ENCODE measurements at places on chromosomes 5 and 9. TPM values are rescaled to one million over a fixed set of nuclear protein-coding genes. Genes with fewer than 3 reads are reported as not detected.

Gene GRM6
- not detected for total RNA-seq

- peak; percentile 8 for DNase-seq
Observed at GRCh38 chr9:35105571-35106342, 2.8 kb upstream of the STOML2 start.

Gene PROB1
- 1.7 TPM for total RNA-seq

- DNase-seq = peak; percentile 86
Observed at GRCh38 chr9:97501972-97502221, 431 bp downstream of the TMOD1 start.

Gene TYRP1
- total RNA-seq = 0.26 TPM

- no peak for DNase-seq
Observed at GRCh38 chr5:15772131-15772530, 272.2 kb downstream of the FBXL7 start.

GRCh38 chr5:43073597-43074546 is 33.8 kb upstream of the ANXA2R start:
- peak; percentile 69 for DNase-seq

DNA sequence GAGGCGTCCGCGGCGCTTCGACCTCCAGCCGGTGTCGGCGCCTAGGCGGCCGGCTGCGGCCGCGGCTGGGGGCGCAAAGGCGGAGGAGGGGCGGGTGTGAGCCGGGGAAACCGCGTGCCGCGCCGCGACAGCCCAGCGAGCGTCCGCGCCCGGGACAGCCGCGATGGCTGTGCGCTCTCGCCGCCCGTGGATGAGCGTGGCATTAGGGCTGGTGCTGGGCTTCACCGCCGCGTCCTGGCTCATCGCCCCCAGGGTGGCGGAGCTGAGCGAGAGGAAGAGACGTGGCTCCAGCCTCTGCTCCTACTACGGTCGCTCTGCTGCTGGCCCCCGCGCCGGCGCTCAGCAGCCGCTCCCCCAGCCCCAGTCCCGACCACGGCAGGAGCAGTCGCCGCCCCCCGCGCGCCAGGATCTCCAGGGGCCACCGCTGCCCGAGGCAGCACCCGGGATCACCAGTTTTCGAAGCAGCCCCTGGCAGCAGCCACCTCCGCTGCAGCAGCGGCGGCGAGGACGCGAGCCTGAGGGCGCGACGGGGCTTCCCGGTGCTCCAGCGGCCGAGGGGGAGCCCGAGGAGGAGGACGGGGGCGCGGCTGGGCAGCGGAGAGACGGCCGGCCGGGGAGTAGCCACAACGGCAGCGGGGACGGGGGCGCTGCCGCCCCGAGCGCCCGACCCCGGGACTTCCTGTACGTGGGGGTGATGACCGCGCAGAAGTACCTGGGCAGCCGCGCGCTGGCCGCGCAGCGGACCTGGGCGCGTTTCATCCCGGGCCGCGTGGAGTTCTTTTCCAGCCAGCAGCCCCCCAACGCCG is 605 bp downstream of the CHSY3 start:
- DNase-seq = peak; percentile 72

DNA sequence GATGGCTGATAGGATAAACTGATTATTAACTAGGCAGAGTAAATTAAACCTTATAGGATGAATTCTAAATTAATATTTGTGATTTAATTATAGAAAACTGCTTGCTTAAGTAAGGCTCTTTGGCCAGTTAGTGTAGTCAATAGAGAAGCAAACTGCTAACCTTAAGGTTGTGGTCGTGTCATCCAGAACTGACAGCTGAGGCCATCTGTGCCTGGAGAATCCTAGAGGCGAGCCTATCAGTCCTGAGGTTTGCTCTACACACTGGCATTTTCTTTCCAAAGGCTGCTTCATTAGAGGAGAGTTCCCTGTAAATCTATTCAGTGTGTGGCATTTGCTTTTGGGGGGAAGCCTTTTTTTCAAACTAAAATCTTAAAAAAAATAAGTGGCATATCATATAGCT is 169.2 kb downstream of the MEF2C start:
- DNase-seq = no peak

- DNase-seq = no peak
Observed at GRCh38 chr9:18215626-18216025, 258.3 kb upstream of the ADAMTSL1 start.

Gene ANKRA2
- total RNA-seq = 16.2 TPM

- no peak for DNase-seq
Observed at GRCh38 chr5:38666668-38667498, 110.4 kb upstream of the LIFR start.

DNA sequence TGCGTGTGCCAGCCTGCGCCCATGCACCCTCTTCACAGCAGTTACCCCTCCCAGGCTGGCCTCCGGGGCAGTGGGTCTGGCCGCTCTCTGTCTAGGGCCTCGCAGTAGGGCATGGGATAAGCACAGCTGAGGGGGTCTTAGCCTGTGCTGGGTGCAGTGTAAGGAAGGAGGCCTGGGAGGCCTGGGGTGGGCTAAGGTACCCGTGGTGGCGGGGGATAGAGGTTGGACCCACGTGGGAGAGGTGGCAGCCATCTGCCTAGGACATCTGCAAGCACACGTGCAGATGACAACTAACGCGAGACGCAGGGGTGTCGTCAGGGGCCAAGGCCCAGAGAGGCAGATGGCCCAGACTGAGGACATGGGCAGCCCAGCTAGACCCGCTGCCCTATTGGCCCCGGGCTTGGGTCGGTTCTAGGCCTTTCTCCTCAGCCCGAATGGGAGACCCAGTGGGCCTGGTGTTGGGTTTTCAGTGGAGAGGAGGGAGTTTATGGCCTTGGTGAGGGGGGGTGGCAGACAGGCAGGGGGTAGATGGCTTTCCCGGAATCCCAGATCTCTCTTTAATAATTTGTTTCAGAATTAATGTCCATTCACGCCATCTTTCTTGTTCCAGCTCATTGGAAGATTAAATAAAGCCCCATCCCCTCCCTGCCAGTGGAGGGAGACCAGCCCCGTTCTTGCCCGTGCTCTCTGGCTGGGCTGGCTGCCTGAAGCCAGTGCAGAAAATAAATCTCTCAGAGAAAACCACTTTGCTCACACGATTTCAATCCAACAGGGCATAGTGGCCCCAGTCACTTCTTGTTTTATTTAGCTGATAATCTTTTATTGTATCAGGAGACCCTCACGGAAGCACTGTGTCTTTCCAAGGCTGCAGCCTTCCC is 154.2 kb downstream of the GAPVD1 start:
- DNase-seq = no peak

GRCh38 chr5:18605186-18605585 is 970.9 kb downstream of the TAF11L14 start:
- no peak for DNase-seq

DNA sequence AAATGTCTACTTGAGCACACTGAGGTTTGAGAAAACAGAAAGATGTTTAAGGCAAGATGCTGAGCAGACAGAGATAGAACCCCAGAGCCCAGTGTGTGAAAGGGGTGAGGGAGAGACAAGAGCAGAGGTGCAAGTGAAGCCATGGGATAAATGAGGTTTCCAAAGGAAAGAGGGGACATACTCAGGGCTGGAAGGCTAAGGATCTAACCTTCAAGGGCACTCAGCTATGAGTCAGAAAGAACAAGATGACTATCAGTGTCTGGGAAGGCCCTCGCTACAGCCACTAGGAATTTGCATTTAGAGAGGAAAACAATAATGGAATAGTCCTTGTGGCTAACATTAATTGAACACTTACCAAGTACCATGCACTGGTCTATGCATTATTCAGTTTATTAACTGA is 113.7 kb downstream of the HTR4 start:
- no peak for DNase-seq

GRCh38 chr5:34020726-34021125 is 12.9 kb upstream of the AMACR start:
- DNase-seq = no peak

DNA sequence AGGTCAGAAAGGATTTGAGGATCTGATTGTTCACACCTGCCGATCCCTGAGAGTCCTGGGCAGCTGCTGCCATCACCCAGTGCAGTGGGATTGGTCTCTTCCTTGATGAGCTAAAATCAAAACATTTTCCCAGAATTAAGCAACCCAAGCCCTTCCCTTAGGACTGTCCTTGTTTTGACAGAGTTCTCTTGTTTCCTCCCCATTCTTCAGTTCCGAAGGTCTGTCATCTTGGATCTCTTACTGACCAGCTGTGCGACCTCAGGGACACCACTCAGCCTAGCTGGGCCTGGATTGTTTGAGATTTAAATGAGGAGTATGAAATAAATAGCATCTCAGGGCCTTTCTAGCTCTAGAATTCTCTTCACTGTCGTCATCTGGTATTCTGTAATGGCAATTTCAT is 90.3 kb upstream of the IQGAP2 start:
- DNase-seq = no peak

Gene CEP120
- total RNA-seq = 13.9 TPM

GRCh38 chr5:6766604-6767093 is 53.4 kb downstream of the TENT4A start:
- DNase-seq = no peak

- peak; percentile 25 for DNase-seq
Observed at GRCh38 chr5:148687427-148687826, 33.1 kb upstream of the HTR4 start.

DNA sequence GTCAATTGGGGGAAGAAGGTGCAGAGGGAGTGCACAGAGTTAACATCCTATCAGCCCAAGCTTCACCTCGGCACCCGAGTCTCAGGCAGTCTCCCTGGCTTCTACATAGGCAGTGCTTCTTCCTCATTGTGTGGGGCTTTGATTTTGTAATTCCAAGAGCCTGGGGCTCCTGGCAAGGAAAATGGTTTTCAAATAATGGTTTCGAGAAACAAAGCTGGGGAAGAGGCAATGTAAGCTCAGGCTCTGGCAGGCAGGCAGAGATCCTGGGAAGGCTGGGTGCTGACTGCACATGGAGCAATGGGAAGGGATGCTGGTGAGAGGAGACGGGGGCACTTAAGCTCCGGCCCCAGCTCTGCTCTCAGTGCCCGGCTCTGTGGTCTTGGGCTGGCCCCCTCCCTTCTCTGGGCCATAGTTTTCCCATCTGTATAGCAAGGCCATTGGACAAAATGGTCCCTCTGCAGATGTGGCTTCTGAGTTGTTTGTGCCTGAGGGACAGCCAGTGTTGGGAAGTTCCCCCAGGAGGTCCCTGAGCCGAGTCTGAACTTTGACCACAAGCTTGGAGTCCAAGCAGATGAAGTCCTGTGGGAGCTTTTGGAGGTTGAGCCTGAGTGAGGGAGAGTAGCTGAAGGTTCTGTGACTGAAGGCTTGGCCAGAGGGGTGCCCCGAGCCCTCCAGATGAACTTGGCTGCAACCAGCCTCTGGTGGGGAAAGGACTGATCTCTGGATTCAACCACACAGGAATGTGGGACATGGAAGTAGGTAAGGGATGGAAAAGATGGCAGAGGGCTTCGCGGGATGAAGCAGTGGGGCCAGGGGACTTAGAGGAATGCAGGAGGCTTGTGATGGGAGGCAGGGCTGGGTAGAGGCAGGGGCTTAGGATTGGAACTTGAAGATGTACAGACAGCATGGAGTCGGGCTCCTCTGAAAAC is 28.5 kb upstream of the IL17B start:
- DNase-seq = no peak

DNA sequence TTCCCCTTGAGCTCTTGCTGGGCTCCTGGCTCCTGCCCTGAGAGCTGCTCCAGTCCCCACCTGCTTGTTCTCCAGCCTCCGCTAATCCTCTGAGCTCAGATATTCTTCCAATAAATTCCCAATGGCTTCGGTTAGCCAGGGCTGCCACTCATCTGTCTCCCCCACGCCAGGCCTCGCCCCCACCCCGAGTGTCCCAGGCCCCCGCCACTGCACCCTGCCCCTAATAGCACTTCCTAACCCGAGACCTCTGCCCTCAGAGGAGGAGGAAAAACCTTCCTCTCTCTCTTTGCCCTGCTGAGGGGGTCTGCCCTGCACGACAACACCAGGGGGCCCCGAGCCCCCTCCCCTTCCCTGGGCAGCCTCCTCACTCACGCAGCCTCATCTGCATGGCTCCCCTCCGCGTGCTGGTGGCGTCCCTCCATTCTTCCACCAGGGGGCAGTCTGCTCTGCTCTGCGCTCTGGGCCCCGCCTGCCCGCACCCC is 5.4 kb upstream of the LCN15 start:
- DNase-seq = peak; percentile 96

DNA sequence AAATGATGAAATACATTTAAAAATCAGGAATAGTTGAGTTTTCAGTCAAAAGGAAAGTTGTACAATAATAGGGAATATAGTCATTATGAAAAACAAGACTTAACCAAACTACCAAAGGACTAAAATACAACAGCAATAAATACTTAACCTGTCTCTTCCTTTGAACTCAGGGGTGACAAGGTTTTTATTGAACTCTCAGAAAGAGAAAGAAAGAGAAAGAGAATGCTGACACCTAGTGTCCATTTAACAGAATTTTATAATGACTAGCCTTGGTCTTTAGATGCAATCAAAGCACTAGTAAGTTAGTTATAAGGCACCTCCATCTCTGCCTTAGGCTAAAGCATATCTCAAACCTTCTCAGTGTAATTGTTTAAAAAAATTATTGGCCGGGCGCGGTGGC is 47.5 kb downstream of the UIMC1 start:
- peak; percentile 52 for DNase-seq

DNA sequence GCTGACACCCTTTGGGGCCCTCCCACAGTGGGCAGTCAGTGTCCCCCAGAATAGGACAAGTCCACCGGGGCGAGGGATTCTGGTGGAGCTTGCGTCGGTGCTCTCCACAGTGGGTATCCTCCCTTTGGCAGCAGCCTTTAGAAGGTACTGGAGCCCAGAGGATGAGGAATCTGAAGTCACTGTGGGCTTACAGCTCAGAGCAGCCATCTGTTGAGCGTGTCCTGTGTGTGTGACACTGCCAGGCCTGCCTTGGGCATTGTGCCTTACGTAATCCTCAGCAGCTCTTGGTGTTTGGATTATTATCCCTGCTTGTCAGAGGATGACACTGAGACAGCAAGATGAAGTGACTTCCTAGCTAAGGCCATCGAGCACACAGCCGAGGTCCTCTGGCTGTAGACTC is 12.6 kb downstream of the URM1 start:
- DNase-seq = peak; percentile 39

DNA sequence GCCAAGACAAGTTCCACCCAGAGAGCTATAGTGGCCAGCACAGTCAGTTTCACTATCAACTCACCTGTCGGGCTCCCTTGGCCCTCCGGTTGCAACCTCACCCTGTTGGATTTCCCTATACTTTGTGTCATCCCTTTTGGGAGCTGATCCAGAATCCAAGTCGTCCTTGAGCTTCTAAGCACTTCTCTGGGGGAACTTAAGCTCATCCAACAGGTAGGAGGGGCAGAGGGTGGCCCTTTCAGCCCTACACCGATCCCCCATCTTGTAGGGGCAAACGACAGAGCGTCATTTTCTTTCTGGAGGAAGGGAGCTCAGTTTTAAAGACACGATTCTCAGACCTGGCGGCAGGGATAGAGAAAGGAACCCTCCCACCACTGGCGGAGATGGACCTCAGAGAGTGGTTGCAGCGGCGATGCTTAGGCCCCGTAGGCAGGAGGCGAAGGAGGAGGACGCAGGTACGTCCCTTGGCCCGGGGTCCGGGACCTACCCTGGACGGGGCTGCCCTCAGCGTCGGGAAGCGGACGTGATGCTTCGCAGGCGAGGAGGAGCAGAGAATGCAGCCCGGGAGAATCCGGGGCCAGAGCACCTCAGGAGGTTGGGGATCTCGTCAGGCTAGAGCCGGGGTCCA is 519 bp downstream of the ZER1 start:
- DNase-seq = no peak

DNA sequence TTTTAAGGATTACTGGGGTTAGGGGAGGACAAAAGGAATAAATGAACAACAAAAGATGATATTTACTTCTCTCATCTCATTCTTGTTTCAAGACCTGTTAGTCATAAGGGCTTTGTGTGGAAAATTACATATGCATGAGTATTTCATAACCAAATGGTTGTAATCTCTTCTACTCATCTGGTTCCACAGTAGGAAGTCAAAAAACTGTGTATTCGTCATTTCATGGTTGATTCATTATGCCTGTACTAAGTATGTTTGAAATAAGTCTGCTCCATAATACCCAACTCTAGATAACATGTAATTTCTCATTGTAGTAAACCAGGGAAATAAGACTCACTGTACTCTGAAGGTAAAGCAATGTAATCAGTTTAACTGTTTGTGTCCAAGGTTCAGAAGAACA is 212.9 kb downstream of the ARRDC3 start:
- no peak for DNase-seq
